ENCODE measurements at places on chromosomes 16 and 17.

DNA sequence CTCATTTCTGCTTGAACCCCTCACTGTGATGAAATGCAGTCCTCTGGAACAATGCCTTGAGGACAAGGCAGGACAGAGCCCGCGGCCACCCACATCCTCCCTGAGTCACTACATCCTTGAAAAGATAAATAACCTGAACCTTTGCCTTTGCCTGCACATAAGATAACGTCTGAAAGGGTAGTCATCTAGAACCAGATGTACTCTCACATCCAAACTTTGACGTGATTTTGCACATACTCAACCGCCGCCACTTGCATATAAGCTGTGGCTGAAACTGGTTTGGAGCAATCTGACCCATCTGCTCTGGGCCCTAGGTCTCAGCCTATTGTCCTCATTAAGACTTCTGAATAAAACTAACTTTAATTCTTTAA lies 252.1 kb downstream of the PHKB start:
- no peak for DNase-seq

GRCh38 chr16:17331071-17331607 lies 139.6 kb downstream of the XYLT1 start:
- DNase-seq, result no peak

DNA sequence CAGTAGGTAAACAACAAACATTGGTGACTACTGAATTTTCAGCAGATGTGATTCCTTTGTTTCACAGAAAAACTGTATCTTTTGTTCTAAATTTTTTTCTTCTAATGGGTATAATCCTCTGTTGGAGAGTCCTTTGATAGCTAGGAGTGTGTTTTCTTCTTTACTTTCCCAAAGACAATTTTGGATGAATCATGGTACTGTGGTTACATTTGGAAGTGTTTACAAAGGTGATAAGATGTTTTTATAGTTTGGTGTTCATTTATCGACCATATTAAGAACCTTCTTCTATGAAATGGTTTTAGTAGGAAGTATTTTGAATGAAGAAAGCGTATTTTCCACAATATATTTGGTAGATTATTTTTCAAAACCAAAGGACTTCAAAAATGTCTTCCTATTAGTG lies 333.7 kb downstream of the WWOX start:
- DNase-seq, result no peak

- no peak for DNase-seq
These were observed 89.3 kb downstream of the SMG6 start for GRCh38 chr17:2214047-2214928.

DNA sequence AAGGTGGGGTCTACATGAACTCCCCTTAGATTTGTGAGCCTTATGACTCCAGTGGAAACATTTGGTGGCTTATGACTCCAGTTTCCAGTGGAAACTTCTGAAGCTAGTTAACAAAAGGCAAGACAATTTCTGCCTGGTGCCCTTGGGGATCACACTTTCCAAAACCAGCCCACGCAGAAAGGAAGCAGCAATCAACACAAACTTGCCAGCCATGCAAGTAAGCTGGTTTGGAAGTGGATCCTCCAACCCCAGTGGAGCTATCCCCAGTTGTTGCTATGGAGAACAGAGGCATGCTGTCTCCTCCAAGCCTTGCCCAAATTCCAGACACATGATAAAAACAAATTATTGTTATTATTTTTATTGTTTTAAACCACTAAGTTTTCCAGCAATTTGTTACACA lies 130.9 kb downstream of the CDH11 start:
- no peak for DNase-seq

DNA sequence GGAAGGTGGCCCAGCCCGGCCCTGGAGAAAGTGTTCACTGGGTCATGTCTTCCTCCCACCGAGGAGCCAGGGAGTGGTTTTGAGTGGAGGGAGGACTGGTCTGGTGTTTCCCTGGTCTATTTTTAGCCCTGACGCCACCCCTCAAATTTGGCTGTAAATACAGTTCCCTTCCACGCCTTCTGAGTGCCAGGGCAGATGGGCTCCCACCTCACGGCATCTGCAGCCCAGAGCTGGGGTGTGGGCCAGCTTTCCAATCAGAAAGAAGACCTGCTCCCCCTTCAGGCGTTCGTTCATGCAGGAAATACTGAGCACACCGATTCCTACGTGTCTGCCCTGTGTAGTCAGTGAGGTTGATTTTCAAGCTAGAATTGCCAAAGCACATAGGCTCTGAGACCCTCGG lies 53.7 kb downstream of the SNX20 start:
- DNase-seq, result no peak

GRCh38 chr16:69466547-69466946 lies 42.1 kb downstream of the CYB5B start:
- DNase-seq, result no peak

GRCh38 chr17:10635290-10635689 lies 21.8 kb downstream of the MYH3 start:
- DNase-seq, result no peak

- DNase-seq, result no peak
These were observed 599 bp downstream of the TOP3A start for GRCh38 chr17:18314059-18314730.

GRCh38 chr17:79743614-79744013 lies 12.9 kb downstream of the ENPP7 start:
- DNase-seq, result no peak

Measured in left renal cortex interstitium (tissue), 4 donors.